Small intestine (tissue), 16 donors: ENCODE measurements at places on chromosomes 1 and 21. TPM values are rescaled to one million over a fixed set of nuclear protein-coding genes. Genes with fewer than 3 reads are reported as not detected.

Gene SLC41A1
- 9.4 TPM for polyA plus RNA-seq

Gene IFNGR2
- 42.8 TPM for polyA plus RNA-seq

Gene KCNC4
- polyA plus RNA-seq: 0.67 TPM

Gene RNU1-2
- not detected for polyA plus RNA-seq

Gene SHE
- 4.2 TPM for polyA plus RNA-seq

Gene MYOG
- polyA plus RNA-seq: 1.5 TPM

Gene FTCD
- 55.1 TPM for polyA plus RNA-seq

Gene ACADM
- 22.5 TPM for polyA plus RNA-seq

DNA sequence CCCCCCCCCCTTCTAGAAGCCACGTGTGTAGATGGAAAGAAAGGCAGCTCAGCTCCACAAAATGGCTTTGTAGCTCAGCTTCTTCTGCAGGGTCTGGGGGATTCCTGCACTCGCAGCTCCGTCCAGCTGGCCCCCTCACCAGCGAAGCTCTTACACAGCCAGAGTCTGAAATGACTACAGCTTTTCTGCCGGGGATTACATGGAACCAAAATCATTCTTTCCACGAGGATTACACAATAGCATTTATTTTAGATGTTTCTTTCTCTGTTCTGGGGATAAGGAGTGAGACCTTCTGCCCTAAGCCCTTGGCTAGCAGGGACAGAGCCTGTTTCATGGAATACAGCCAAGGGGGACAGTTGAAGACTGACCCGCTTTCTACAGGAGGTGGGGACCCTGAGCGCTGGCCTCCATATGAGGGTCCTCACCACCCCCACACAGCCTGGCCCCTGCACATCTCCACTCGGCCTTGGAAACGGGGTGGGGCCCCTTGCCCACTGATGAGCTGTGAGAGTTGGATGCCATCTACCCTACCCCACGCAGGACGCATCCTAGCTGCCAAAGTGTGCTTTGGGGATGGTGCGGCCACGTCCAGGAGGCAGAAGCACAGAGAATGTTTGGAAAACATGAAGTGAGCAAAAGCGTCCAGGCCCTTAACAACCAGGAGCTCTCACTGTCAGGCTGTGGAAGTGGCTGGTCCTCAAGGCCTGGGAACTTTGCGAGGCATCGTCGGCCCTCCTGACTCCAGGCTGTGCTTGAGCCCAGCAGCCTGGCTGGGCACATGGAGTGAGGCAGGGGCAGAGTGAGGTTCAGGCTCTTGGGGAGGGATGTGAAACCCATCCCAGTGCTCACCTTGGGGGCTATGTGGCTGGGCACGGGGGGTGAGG is 14.5 kb downstream of the ACTRT2 start:
- H3K27ac ChIP-seq: no peak overlapping the region
- H3K27me3 ChIP-seq: peaks cover 3% of the 10 kb centered on the region
- no peak for DNase-seq
- H3K4me1 ChIP-seq: no peaks in the 10 kb centered on the region
- no peak overlapping the region for H3K4me3 ChIP-seq
- H3K36me3 ChIP-seq: no peaks in the 10 kb centered on the region

- no peaks in the 10 kb centered on the region for H3K4me1 ChIP-seq
- no peak overlapping the region for H3K27ac ChIP-seq
- peaks cover under 1% of the 10 kb centered on the region for H3K36me3 ChIP-seq
- no peaks in the 10 kb centered on the region for H3K27me3 ChIP-seq
- no peak for DNase-seq
- no peak overlapping the region for H3K4me3 ChIP-seq
These were observed 2.2 kb upstream of the TOR1AIP2 start for GRCh38 chr1:179879797-179880196.

- H3K27me3 ChIP-seq: no peaks in the 10 kb centered on the region
- no peak overlapping the region for H3K27ac ChIP-seq
- no peaks in the 10 kb centered on the region for H3K36me3 ChIP-seq
- DNase-seq: no peak
- no peaks in the 10 kb centered on the region for H3K4me1 ChIP-seq
These were observed 458.7 kb upstream of the ADAMTS5 start for GRCh38 chr21:27425574-27425973.

DNA sequence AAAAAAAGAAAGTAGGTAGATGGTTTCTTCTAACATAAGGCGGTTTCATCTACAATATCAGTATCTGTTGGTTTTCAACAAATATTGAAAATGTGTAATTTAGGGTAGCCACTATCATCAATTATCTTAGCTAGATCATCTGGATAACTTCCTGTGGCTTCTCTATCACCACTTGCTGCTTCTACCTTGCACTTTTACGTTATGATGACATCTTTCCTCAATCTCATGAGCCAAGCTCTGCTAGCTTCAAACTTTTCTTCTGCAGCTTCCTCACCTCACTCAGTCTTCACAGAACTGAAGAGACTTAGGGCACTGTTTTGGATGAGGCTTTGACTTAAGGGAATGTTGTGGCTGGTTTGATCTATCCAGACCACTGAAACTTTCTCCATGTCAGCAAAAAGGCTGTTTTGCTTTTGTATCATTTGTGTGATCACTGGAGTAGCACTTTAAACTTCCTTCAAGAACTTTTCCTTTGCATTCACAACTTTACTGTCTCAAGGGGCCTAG is 144.9 kb upstream of the HP1BP3 start:
- H3K27me3 ChIP-seq: no peaks in the 10 kb centered on the region
- no peaks in the 10 kb centered on the region for H3K36me3 ChIP-seq
- DNase-seq: no peak
- H3K4me3 ChIP-seq: no peak overlapping the region
- no peak overlapping the region for H3K27ac ChIP-seq
- H3K4me1 ChIP-seq: no peaks in the 10 kb centered on the region

- H3K27ac ChIP-seq: no peak overlapping the region
- H3K27me3 ChIP-seq: no peaks in the 10 kb centered on the region
- H3K36me3 ChIP-seq: no peaks in the 10 kb centered on the region
- H3K4me3 ChIP-seq: no peak overlapping the region
- no peaks in the 10 kb centered on the region for H3K4me1 ChIP-seq
- no peak for DNase-seq
These were observed 126.3 kb upstream of the CXADR start for GRCh38 chr21:17386498-17386897.

DNA sequence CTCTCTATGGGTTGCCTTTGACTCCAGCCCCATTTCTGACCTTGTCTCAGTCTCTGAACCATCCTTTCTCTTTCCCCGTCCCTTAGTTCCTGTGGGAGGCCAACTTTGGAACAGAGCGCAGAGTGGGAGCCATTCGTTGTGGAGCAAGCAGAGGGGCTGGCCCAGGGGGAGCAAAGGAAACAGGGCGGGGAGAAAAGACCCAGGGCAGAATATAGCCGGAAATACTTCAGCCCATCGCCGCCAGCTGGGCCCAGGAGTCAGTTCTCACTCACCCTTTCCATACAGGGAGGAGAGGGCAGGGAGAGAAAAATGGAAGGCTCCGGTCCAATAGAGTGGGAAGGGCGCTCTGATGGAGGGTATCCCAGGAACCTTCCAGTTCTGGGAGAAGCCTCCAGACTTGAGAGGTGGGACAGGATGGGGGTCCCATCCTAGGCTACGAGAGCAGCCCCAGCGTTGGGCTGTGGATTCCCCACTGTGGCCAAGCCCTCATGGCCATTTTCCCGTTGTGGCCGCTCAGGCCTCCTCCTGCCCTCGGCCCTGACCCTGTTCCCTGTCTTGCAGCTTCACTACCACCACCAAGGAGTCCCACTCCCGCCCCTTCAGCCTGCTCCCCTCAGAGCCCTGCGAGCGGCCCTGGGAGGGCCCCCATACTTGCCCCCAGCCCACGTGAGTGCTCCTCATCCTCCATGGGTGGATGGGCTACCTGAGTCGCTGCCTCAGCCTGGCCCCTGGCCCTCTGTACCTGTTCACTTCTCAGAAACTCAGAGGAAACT is 10.9 kb downstream of the PEAR1 start:
- no peak for DNase-seq
- H3K27ac ChIP-seq: peak overlapping the region; percentile 18
- H3K27me3 ChIP-seq: no peaks in the 10 kb centered on the region
- H3K4me3 ChIP-seq: no peak overlapping the region

DNA sequence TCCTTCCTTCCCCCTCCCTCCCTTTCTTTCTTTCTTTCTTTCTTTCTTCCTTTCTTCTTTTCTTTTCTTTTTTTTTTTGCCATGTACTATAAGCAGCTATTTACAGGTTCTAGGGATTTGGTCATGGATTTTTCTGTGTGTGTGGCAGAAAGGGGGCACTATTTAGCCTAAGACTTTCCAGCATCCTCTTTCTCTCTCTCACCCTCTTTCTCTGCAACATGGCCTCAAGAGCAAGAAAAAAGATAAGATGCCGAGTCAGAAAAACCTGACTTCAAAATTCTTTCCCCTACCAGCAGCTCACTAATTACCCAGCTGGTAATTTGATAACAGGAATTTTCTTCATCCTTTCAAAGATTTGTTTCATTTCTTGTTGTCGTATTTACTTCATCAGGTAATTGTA is 458.3 kb upstream of the ADAMTS5 start:
- DNase-seq: no peak
- H3K36me3 ChIP-seq: no peaks in the 10 kb centered on the region
- no peaks in the 10 kb centered on the region for H3K27me3 ChIP-seq
- no peaks in the 10 kb centered on the region for H3K4me1 ChIP-seq
- no peak overlapping the region for H3K27ac ChIP-seq

- no peaks in the 10 kb centered on the region for H3K27me3 ChIP-seq
- peaks cover 2% of the 10 kb centered on the region for H3K36me3 ChIP-seq
- no peak for DNase-seq
- H3K4me1 ChIP-seq: peaks cover 8% of the 10 kb centered on the region
These were observed 9.4 kb downstream of the TMEM53 start for GRCh38 chr1:44664730-44665370.

GRCh38 chr1:168603501-168604110 is 27.2 kb downstream of the XCL1 start:
- H3K36me3 ChIP-seq: no peaks in the 10 kb centered on the region
- no peaks in the 10 kb centered on the region for H3K27me3 ChIP-seq
- peak; percentile 85 for DNase-seq

- H3K36me3 ChIP-seq: peaks cover 16% of the 10 kb centered on the region
- no peaks in the 10 kb centered on the region for H3K27me3 ChIP-seq
- no peak overlapping the region for H3K4me3 ChIP-seq
These were observed 31.4 kb downstream of the STXBP3 start for GRCh38 chr1:108777839-108778238.

- no peaks in the 10 kb centered on the region for H3K27me3 ChIP-seq
- H3K4me1 ChIP-seq: no peaks in the 10 kb centered on the region
- H3K36me3 ChIP-seq: no peaks in the 10 kb centered on the region
- no peak overlapping the region for H3K4me3 ChIP-seq
- DNase-seq: no peak
- no peak overlapping the region for H3K27ac ChIP-seq
These were observed 29.4 kb downstream of the CCN1 start for GRCh38 chr1:85609976-85610375.

DNA sequence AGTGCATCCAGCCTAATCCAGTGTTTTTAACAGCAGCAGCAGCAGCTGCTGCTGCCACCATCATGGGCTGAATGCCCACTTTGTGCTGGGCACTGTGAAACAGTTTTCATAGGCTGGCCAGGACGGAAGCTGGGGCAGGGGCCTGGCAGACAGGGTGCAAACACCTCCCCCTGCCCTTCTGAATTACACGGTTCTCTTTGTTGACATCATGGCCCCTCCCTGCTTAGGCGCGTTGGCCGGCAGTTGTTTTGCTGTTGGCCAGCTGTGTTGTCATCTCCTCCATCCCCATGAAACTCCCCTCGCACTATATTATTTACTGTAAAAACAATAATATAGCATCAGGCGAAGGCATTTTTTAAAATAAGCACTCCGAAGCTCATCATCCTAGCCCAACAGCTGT is 33.1 kb downstream of the PTPRU start:
- H3K4me1 ChIP-seq: no peaks in the 10 kb centered on the region
- no peak overlapping the region for H3K27ac ChIP-seq
- no peaks in the 10 kb centered on the region for H3K36me3 ChIP-seq

- H3K4me3 ChIP-seq: no peak overlapping the region
- no peaks in the 10 kb centered on the region for H3K36me3 ChIP-seq
- H3K4me1 ChIP-seq: no peaks in the 10 kb centered on the region
- DNase-seq: no peak
- H3K27ac ChIP-seq: no peak overlapping the region
These were observed 114.6 kb downstream of the TNFSF18 start for GRCh38 chr1:172936088-172936645.

GRCh38 chr21:33197496-33197895 is 32.2 kb upstream of the IFNAR2 start:
- H3K27me3 ChIP-seq: no peaks in the 10 kb centered on the region
- H3K27ac ChIP-seq: no peak overlapping the region
- H3K36me3 ChIP-seq: no peaks in the 10 kb centered on the region
- H3K4me1 ChIP-seq: peaks cover 4% of the 10 kb centered on the region
- no peak for DNase-seq
